Islet precursor cell (in vitro differentiated cells): ENCODE measurements at places on chromosomes 16 and 17.

DNA sequence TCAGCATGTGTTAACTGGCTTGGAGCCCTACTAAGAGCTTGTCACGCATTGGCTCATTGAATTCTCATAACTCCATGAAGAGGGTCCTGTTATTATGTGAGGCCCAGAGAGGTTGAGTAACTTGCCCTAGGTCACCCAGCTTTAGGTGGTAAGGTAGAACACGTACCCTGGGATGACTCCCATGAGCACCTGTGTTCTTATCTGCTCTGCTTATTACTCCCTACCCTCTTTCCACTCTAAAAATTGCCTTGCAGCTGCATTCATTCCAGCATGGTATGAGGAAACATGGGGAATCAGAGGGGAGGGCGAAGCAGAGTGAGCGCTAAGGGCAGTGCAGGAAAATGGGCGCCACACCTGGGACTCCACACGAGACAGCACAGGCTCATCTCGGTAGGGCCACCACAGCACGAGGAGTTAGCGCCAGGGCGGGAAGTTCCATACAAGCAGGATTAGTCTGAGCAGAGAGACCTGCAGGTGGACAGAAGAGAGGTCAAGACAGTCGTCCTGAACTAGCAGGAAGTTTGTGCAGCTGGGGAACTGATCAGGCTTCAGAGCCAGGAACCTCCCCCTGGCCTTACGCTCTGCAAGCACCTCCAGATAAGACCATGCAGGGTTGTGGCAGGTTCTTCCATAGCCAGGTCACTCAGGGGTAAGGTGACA, 10.1 kb downstream of the COPZ2 start:
- DNase-seq: no peak

GRCh38 chr17:8697323-8697741, 47.3 kb downstream of the CCDC42 start:
- DNase-seq: peak; percentile 84

DNA sequence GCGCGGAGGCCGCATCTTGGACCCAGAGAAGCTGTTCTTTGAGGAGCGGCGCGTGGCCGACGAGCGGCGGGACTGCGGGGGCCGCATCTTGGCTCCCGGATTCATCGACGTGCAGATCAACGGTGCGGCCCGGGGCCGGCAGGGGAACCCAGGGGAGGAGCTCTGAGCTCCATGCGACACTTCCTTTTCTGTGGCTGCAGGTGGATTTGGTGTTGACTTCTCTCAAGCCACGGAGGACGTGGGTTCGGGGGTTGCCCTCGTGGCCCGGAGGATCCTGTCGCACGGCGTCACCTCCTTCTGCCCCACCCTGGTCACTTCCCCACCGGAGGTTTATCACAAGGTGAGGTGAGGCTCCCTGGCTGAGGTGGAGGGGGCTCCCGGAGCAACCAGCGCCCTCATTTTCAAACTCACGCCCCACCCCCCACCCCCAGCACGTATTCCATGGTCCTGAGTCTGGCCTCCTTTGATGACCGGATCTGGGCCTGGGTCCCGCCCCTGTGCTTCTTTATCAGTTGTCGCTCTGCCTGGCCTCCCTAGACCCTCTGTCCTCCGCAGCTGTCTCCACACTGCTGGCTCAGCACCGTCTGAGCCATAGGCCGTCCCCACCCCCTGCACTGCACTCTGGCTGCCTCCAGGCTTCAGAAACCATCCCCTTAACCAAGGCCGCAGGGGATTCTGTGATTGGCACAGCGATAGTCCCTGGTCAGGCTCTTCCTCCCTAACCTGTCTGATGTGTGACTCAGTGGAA, 787 bp downstream of the AMDHD2 start:
- peak; percentile 85 for DNase-seq

GRCh38 chr17:39224778-39225307, 902 bp downstream of the STAC2 start:
- peak; percentile 59 for DNase-seq

DNA sequence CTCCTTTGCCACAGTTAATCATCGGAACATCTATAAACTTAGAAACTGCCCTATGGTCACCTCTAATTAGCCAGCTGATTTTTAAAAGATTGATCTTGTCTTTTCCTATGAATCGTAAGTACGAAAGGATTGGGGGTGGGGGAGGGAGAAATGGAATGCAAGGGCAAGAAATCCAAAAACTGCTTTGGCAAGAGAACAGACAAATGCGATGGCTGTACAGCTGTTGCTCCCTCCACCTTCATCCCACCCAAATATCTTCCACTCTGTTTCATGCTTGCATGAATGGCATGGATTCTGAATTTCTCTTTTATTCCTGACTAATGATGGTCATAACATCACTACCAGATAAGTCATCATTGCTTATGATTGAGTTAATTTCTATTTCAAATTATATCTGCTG, 165.7 kb downstream of the STX8 start:
- DNase-seq: no peak

DNA sequence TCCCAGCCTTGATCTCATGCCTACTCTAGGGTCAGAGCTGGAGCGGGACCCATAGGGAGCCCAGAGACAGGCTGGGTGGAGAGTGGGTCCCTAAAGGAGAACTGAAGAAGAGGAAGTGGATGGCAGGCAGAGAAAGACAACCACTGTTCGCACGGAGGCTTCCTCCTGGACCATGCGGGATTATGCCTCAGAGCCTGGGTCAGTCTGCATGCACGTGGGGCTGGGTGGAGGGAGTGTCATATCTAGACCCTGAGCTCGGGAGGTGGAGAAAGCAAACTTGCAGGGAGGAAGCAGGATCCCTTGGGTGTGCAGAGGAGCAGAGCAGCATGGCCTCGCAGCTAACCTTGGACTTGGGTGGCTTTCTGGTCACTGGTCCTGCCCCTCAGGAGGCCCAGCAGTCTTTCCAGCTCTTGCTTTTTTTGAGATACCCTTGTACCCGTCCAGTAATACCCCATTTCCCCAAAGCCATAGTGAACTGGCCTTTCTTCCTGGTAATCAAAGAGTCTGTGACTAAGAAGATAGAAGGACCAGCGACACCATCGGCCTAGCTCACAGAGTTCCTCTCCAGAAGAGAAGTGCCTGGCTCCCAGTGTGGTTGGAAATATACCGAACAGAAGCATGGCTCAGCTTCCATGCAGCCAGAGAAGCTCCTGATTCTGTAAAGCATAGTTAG, 344.2 kb downstream of the CPPED1 start:
- no peak for DNase-seq

GRCh38 chr17:40648384-40648968, 858 bp upstream of the SMARCE1 start:
- no peak for DNase-seq

DNA sequence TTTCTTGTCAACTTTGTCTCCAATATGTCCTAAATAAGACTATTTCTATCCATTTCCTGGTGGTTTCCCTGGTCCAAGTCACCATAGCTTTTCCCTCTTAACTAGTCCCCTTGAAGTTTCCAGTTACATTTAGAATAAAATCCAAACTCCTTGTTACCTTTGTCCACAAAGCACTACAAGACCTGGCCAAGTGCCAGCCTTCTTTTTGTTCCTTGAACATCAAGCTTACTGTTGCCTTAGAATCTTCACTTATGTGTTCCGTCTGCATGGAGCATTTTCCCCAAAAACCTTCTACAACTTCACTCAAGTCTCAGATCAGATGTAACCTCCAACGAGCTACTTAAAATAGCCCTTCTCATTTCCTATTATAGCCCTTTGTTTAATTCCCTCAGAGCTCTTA, 101.4 kb downstream of the ITFG1 start:
- DNase-seq: no peak

GRCh38 chr17:58378733-58379510, 26.9 kb upstream of the SUPT4H1 start:
- DNase-seq: peak; percentile 93

DNA sequence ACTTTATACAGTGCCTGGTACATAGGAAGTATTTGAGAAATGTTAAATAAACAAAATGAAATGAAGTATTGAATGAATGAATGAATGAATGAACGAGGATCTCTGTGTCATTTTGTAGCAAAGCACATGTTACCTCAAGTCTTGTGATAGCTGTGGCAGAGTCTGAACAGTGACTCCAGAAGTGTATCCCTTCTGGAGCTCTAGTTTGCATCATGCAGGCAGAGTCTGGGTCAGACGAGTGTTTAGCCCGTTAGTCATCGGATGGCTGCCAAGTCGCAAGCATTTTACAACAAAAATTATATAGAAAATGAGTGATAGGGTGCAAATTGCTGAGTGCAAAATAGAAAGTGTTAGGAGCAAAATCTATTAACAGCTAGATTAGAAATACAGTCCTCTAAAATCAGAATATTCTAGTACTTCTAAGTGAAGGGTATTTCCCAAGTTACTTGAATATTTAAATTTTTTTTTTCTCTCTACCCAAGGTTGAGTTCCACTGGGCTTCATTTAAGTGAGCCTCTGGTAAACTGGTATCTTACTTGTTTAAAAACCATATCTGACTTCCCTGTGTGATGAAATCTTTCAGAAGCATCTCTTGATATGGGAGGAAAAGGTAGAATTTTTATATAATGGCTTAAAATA, 113.3 kb downstream of the FTO start:
- peak; percentile 85 for DNase-seq

DNA sequence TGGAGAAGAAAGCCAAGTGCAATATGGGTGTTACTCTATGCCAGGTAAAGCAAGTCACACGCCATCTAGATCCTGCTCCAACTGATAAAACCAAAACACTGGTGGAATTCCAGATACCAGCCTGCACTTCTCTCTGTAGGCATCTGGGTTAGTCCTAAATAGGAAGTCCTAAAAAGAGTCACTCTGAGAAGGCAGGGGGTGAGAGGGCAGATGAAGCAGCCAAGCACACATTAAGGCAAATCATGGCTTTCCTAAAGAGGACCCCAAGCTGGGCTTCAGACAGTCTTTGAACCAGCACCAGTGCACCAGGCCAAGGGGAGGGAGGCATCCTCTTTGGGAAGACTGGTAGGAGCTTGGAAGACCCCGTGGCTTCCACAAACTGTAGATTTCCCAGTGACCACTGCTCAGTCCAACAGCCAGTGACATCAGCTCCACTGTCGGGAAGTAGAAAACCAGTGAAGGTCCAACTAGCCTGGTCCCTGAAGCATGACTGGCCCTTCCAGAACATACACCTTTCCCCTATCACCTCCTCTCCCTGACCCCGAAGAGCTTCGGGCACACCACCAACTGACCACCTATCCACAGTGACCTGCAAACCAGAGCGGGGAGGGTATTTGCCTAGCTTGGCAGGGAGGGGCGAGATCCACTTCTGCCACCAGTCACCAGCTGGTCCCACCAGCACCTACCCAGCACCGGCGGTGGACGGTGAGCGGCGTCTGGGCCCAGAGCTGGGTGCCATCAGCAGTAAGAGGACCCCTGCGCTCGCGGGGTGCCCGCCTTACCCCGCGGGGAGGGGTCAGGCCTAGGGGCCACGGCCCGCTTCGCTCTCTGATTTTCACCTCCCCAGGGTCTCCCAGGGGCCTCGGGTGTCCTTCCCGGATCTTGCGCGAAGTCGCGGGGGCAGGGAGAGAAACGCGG, 1.0 kb downstream of the LITAF start:
- DNase-seq: peak; percentile 65

DNA sequence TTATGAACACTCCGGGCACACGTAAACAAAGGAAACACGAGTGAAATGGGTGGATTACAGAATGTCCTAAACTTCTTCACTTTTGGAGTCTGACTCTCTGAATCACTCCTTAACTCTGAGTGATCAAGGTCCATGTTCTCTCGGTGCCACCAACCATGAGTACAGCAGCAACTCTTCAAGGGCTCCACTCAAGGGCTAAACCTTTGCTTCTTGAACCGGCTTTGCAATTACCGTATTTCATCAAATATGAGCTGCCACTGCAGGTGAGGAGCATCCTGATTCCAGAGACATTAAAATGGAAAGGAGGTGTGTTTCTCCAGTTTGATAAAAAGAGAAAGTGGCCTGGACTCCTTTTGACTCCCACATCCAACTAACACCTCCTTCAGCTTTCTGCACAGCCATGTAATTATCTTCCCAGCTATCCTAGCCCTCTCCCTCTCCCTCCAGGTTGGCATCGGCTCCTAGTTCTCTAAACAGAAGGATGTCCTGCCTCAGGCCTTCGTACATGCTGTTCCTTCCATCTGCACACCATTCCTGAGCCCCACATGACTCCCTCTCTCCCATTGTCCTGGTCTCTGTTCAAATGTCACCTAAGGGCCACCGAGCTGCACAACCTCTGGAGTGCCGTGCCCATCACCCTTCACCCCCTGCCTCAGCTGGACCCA, 61.4 kb downstream of the ZDHHC7 start:
- DNase-seq: no peak

DNA sequence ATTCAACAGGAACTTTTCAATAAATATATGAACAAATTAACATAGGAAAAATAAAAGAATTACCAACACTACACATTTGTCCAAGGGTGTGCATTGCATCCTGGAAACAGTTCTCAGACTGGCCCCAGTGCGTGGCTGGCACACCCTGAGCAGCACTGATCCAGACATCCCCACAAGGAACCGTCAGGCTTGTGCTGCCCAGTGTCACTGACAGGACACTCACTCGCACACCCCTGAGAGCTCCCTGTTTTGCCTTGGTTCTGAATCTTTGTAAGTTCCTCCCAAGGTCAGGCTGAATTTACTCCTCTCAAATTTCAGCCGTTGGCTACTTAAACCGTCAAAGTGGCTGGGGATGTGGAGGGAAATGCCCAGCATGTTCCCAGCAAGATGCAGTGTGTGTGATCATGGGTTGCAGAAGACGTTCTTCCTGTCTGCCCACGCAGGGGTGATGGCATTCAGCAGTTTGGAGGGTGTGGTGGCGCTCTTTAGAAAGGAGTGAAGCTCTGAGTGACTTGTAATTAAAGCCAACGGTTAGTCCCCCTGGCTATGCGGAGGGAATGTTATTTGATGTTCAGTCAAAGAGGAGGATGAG, 1.7 kb downstream of the MT2A start:
- peak; percentile 70 for DNase-seq

DNA sequence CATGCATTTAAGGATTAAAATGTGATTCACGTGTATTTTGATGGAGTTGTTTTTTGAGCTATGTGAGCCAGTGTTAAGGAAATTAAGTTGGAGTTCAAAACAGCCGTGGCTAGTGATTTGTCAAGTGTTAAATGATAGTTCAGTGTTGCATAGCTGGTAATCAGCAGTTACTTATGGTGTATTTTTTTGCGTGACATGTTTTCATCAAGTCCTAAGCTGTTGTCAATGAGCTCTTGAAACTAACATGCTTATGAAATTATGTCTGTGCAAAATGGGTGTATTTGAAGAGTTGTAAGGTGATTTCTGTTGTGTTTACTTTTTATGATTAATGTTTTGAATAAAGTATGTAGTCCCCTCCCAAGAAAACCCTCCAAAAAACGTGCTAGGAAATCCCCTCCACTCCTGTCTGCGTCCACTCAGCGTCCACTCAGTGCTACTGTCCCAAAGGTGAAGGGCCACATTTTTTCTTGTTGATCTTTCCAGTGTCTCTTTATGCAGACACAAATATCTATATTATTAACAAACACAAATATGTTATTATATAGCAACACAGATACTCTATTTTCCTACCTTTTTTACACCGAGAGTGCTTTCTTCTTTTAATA, 30.0 kb downstream of the USP10 start:
- no peak for DNase-seq

GRCh38 chr17:50423553-50424159, 2.4 kb upstream of the ACSF2 start:
- peak; percentile 94 for DNase-seq

GRCh38 chr16:26830428-26831127, 236.1 kb upstream of the C16orf82 start:
- no peak for DNase-seq

GRCh38 chr17:35291802-35292201, 48.9 kb downstream of the SLFN5 start:
- DNase-seq: no peak
